ENCODE measurements at places on chromosomes 11 and 22. TPM values are rescaled to one million over a fixed set of nuclear protein-coding genes. Genes with fewer than 3 reads are reported as not detected.

GRCh38 chr11:42974510-42975179 lies 337.2 kb upstream of the API5 start:
- H3K27me3 ChIP-seq = no peaks in the 10 kb centered on the region
- H3K27ac ChIP-seq = no peak overlapping the region
- H3K4me3 ChIP-seq = no peak overlapping the region
- no peaks in the 10 kb centered on the region for H3K36me3 ChIP-seq
- DNase-seq = no peak

- peak overlapping the region; percentile 76 for H3K4me3 ChIP-seq
- peaks cover 9% of the 10 kb centered on the region for H3K36me3 ChIP-seq
- H3K27ac ChIP-seq = no peak overlapping the region
- peaks cover 84% of the 10 kb centered on the region for H3K27me3 ChIP-seq
Measured at GRCh38 chr11:122984186-122985011, 2.8 kb upstream of the BSX start.

Gene KDM4D
- total RNA-seq = 1.1 TPM

DNA sequence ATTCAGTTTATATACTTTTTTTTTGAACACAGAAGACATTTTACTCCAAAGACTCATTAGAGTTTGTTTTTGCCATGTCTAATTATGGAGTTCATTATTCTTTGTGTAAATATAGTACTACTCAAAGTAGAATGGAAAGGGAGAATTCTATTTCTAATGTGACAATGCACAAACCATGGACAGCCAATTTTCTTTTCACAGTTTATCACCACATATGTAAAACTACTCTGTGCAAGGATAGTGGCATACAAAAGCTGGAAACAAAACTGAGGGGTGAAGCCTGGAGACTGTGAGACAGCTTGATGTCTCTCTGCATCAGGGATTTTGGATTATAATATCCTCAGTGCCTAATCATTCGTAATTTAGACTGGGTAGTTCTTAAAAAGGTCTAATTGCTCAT lies 75.5 kb downstream of the LUZP2 start:
- no peak for DNase-seq
- no peaks in the 10 kb centered on the region for H3K27me3 ChIP-seq
- H3K27ac ChIP-seq = no peak overlapping the region
- H3K4me1 ChIP-seq = no peaks in the 10 kb centered on the region
- H3K36me3 ChIP-seq = no peaks in the 10 kb centered on the region

DNA sequence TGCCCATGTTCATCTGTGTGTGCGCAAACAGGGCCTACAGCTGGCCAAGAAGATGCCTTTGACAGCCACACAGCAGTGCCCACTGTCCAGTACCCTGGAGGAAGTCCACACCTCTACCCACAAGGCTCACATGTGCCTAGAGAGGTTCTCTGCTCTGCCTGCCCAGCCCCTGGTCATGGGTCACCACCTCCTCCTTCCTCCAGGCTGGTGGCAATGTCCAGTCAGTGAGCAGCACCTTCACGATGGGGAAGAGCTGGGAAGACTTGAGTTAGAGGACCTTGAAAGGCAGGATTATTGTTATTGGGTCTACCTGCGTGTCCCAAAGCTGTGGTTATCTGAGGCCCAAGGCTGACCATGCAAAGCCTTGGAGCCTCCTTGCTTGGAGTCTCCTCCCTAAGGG lies 28.4 kb upstream of the TTC12 start:
- no peak overlapping the region for H3K27ac ChIP-seq
- no peaks in the 10 kb centered on the region for H3K4me1 ChIP-seq
- no peak overlapping the region for H3K4me3 ChIP-seq
- no peak for DNase-seq

Gene MTA2
- total RNA-seq = 226 TPM

Gene POTEH
- not detected for total RNA-seq

Gene SPON1
- 0.45 TPM for total RNA-seq

- H3K27ac ChIP-seq = no peak overlapping the region
- no peaks in the 10 kb centered on the region for H3K27me3 ChIP-seq
- no peaks in the 10 kb centered on the region for H3K4me1 ChIP-seq
- peaks cover 8% of the 10 kb centered on the region for H3K36me3 ChIP-seq
- DNase-seq = no peak
Measured at GRCh38 chr22:23305922-23306374, 125.6 kb downstream of the BCR start.

DNA sequence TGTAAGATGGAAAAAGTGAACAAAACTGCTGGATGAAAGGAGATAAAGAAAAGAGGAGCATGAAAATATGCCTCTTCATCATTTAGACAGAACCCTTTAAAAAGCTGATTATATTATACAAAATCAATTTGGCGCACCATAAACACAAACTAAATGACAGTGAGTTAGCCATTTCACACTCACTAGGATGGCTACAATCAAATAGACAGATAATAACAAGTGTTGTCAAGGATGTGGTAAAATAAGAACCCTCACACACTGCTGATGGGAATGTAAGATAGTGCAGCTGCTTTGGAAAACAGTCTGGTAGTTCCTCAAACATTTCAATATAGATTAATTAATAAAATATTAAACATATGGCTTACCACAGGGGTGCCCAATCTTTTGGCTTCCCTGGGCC lies 99.7 kb downstream of the CWF19L2 start:
- H3K27ac ChIP-seq = no peak overlapping the region
- no peaks in the 10 kb centered on the region for H3K4me1 ChIP-seq
- H3K4me3 ChIP-seq = no peak overlapping the region

GRCh38 chr11:33930317-33931021 lies 38.6 kb upstream of the LMO2 start:
- DNase-seq = no peak
- H3K4me1 ChIP-seq = peaks cover 2% of the 10 kb centered on the region
- H3K27ac ChIP-seq = no peak overlapping the region
- no peaks in the 10 kb centered on the region for H3K36me3 ChIP-seq

- no peak overlapping the region for H3K4me3 ChIP-seq
- no peaks in the 10 kb centered on the region for H3K27me3 ChIP-seq
- H3K4me1 ChIP-seq = peaks cover 23% of the 10 kb centered on the region
- H3K27ac ChIP-seq = no peak overlapping the region
Measured at GRCh38 chr11:46315783-46316563, 31.3 kb upstream of the DGKZ start.

DNA sequence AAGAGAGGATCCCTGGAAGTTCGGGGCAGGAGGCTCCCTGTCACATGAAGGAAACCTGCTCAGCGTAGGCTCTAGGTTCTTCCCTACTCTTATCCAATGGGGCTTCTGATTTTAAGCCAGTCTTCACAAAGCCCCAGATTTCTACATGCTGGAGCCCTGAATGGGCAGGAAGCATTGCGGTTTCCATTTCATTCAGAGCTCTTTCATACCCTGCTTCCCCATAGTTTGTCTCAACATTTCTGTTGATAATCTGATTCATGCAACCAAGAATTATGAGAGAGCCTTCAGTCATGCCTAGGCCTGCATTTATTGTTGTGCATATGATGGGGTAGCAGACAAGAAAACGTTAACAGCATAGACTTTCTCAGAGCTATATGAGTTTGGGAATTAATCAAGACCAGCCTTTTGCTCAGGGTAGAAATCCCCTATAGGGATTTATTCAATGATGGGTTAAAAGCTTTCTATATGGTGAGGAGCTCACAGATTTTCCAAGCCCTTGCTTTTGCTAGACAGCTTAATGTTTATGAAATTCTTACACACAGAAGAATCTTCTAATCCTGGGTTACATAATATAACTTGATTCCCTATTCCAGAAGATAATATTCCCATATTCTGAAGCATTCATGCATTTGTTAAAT lies 15.9 kb downstream of the OR51B4 start:
- H3K36me3 ChIP-seq = no peaks in the 10 kb centered on the region
- H3K27me3 ChIP-seq = no peaks in the 10 kb centered on the region
- no peak for DNase-seq
- no peak overlapping the region for H3K4me3 ChIP-seq

Gene MRGPRX3
- not detected for total RNA-seq

Gene OR52E8
- not detected for total RNA-seq

Gene OR4D5
- total RNA-seq = not detected

GRCh38 chr11:21631991-21632390 lies 560.9 kb upstream of the ANO5 start:
- no peak overlapping the region for H3K27ac ChIP-seq
- no peak overlapping the region for H3K4me3 ChIP-seq
- H3K36me3 ChIP-seq = no peaks in the 10 kb centered on the region
- H3K27me3 ChIP-seq = no peaks in the 10 kb centered on the region
- H3K4me1 ChIP-seq = no peaks in the 10 kb centered on the region
- no peak for DNase-seq

DNA sequence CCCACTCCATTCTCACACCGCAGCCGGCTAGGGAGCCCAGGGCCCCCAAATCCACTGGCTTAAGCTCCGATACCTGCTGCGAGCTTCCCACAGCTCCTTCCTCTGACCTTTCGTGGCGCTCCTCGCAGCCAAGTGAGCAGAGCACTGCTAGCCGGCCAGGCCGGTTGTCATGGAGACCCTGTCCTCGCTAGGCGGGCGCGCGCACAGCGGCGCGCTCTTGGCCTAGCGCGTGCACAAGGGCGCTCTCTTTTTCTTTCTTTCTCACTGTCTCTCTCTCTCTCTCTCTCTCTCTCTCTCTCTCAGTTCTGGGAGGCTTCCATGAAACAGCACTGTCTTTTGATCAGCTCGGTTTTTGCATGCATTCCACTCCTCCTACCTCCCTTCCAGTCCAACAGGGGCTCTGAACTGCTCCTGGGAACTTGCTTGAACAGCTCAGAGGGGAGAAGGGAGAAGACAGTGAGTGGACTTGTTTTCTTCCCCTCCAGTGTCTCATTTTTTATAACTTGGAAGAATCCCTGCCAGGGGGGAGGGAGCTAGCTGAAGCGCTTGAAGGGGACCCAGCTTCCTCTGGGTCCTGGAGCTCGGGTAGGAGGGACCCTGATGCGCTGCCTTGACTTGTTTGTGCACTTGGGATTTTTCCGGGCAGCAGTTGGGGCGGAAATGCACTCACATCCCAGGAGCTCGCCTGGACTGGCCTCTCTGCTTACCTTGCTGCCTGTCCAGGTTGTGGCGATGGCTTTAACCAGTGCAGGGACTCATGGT lies 100.3 kb upstream of the AKIP1 start:
- no peaks in the 10 kb centered on the region for H3K36me3 ChIP-seq
- peaks cover 13% of the 10 kb centered on the region for H3K27me3 ChIP-seq
- DNase-seq = no peak
- H3K27ac ChIP-seq = no peak overlapping the region
- H3K4me1 ChIP-seq = peaks cover 9% of the 10 kb centered on the region
- H3K4me3 ChIP-seq = peak overlapping the region; percentile 30

DNA sequence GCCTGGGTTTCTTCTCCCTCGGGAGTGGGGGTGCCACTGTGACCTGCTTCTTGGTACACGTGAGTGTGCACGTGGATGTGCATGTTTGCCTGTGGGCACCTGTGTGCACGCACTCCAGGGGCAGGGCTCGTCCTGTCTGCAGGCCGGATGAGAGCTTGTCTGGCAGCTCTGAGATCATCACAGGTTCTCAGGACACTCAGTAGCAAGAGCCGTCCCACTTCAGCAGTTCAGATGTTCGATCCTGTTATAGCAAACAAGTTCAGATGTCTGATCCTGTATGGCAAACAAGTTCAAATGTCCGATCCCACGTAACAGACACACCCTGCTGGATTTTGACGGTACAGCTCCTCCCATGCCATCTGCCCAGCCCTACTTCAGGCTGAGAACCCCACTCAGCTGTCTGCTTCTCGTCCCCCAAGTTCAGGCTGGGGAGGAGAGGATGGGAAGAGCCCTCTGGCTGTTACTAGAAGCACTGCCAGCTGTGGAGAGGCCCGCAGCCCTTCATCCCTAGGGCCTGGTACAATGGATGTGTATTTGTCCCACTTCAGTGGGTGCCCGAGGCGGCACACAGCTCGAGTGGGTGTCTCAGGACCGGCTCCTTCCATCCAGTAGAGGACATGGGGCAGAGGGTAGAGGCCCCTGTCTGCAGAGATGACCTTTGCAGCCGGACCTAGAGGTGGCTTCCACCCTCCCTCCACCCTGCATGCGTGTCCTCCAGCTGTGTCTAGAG lies 1126.9 kb downstream of the BRD1 start:
- H3K27me3 ChIP-seq = no peaks in the 10 kb centered on the region
- no peak overlapping the region for H3K27ac ChIP-seq
- no peak for DNase-seq
- no peaks in the 10 kb centered on the region for H3K4me1 ChIP-seq
- H3K36me3 ChIP-seq = no peaks in the 10 kb centered on the region

- H3K27ac ChIP-seq = no peak overlapping the region
- no peak overlapping the region for H3K4me3 ChIP-seq
- no peaks in the 10 kb centered on the region for H3K4me1 ChIP-seq
- H3K27me3 ChIP-seq = peaks cover 2% of the 10 kb centered on the region
Measured at GRCh38 chr11:132993991-132994502, 538.3 kb downstream of the OPCML start.

DNA sequence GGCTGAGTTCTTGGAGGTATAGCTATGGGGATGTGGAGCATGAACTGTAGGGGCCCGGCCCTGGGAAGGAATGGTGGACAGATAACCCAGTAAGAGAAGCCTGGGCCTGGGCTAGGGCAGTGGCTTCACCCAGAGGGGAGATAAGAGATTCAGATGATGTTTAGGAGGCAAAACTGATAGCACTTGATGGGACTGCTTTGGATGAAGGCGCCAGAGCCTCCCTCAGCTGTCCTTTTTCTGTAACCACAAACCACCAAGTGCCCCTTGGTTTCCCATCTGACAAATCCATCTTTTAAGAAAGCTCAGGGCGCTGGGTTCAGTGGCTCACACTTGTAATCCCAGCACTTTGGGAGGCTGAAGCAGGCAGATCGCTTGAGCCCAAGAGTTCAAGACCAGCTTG lies 23.4 kb downstream of the RELT start:
- H3K4me1 ChIP-seq = no peaks in the 10 kb centered on the region
- H3K4me3 ChIP-seq = no peak overlapping the region
- peak overlapping the region; percentile 25 for H3K27ac ChIP-seq
- no peak for DNase-seq
- no peaks in the 10 kb centered on the region for H3K27me3 ChIP-seq

Gene CRYBB3
- 0.40 TPM for total RNA-seq

Gene FADS3
- 5.2 TPM for total RNA-seq

GRCh38 chr11:119339589-119340334 lies 921 bp downstream of the C1QTNF5 start:
- peaks cover 37% of the 10 kb centered on the region for H3K27me3 ChIP-seq
- H3K36me3 ChIP-seq = peaks cover 18% of the 10 kb centered on the region
- H3K4me1 ChIP-seq = peaks cover 49% of the 10 kb centered on the region
- no peak overlapping the region for H3K27ac ChIP-seq

Gene OR52I2
- total RNA-seq = not detected

GRCh38 chr11:20634044-20634443 lies 34.6 kb downstream of the SLC6A5 start:
- no peak overlapping the region for H3K27ac ChIP-seq
- no peak overlapping the region for H3K4me3 ChIP-seq
- no peak for DNase-seq
- no peaks in the 10 kb centered on the region for H3K36me3 ChIP-seq

All from activated CD4-positive, alpha-beta memory T cell treated with anti-CD3 and anti-CD28 coated beads, Interleukin-2, amount 10 ng/mL, durations not matched to agents 7 days and 5 days (primary cell).